Activated CD4-positive, alpha-beta memory T cell treated with anti-CD3 and anti-CD28 coated beads for 36 hours (primary cell): ENCODE measurements at places on chromosomes 2 and 18. TPM values are rescaled to one million over a fixed set of nuclear protein-coding genes. Genes with fewer than 3 reads are reported as not detected.

GRCh38 chr2:26640781-26641564, at the start of gene CIB4:
Gene CIB4 (minus strand): TSS chr2:26641366. CDS start chr2:26641314, 52 bp downstream.
- H3K36me3 ChIP-seq: no peaks in the 10 kb centered on the region
- H3K27ac ChIP-seq: no peak within 1 kb of the TSS
- no peaks in the 10 kb centered on the region for H3K4me1 ChIP-seq
- H3K27me3 ChIP-seq: peaks cover 24% of the 10 kb centered on the region
- no peak for DNase-seq
- no peak within 1 kb of the TSS for H3K4me3 ChIP-seq

- no peak overlapping the region for H3K27ac ChIP-seq
- DNase-seq: no peak
- no peaks in the 10 kb centered on the region for H3K4me1 ChIP-seq
Measured at GRCh38 chr2:236805800-236806531, 236.3 kb downstream of the ACKR3 start.

- no peak overlapping the region for H3K4me3 ChIP-seq
- DNase-seq: no peak
- H3K27ac ChIP-seq: no peak overlapping the region
Measured at GRCh38 chr2:219323434-219323833, 9.1 kb downstream of the RESP18 start.

GRCh38 chr18:79402977-79403722, 7.4 kb downstream of the NFATC1 start:
- H3K36me3 ChIP-seq: peaks cover 61% of the 10 kb centered on the region
- DNase-seq: peak; percentile 48
- H3K27ac ChIP-seq: peak overlapping the region; percentile 94

DNA sequence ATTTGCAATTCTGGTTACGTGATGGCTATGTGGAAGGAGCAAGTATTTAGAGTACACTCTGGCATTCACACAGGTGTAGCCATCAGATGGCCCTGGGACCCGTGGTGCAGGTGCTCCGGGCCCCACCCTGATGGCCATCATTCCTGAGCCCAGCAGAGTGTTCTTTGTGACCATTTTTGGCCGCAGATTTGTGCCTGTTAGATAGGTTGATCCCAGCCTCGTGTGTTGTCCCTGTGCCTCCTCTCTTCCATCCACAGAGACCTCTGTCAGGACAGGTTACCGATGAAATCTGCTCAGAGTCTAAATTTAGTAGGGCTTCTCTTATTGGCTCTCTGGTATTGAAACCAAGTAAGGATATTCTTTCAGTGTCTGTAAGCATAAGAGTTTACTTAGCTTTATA, 33.9 kb downstream of the MAPRE2 start:
- no peaks in the 10 kb centered on the region for H3K27me3 ChIP-seq
- no peak for DNase-seq
- H3K4me3 ChIP-seq: no peak overlapping the region
- peaks cover 22% of the 10 kb centered on the region for H3K36me3 ChIP-seq
- H3K4me1 ChIP-seq: peaks cover 42% of the 10 kb centered on the region
- no peak overlapping the region for H3K27ac ChIP-seq

- no peaks in the 10 kb centered on the region for H3K36me3 ChIP-seq
- peaks cover 15% of the 10 kb centered on the region for H3K4me1 ChIP-seq
- no peak overlapping the region for H3K4me3 ChIP-seq
- H3K27ac ChIP-seq: no peak overlapping the region
- DNase-seq: no peak
Measured at GRCh38 chr2:16640867-16641266, 24.8 kb downstream of the CYRIA start.

DNA sequence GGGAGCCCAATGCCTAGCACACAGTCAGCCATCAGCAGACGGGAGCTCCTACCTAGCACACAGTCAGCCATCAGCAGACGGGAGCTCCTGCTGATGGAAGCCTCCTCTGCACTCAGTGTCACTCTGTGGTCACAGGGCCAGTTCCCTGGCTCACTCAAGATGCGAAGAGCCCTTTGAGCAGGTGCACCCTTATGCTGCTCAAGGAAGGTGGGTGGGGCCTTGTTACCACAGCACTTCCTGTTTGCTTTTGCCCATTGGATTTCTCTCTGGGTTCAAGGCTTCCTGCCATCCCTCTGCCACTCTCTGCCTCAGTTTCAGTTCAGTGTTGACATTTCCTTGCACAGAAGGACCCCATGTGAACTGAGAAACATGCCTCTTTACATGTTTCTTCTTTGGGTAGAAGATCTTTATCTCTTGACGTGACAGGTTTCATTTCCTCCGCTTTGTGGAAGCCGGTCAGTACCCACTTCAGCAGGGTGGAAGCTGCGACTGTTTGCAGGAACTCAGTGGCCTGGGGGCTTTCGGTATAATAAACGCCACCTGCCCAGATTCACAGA, 11.6 kb downstream of the TRIB2 start:
- H3K27me3 ChIP-seq: no peaks in the 10 kb centered on the region
- DNase-seq: peak; percentile 78
- H3K4me3 ChIP-seq: peak overlapping the region; percentile 46
- peaks cover 83% of the 10 kb centered on the region for H3K4me1 ChIP-seq
- H3K36me3 ChIP-seq: peaks cover 7% of the 10 kb centered on the region
- H3K27ac ChIP-seq: peak overlapping the region; percentile 70

GRCh38 chr2:71101656-71102055, 28.4 kb downstream of the MCEE start:
- no peaks in the 10 kb centered on the region for H3K4me1 ChIP-seq
- H3K27ac ChIP-seq: no peak overlapping the region
- no peaks in the 10 kb centered on the region for H3K36me3 ChIP-seq
- H3K27me3 ChIP-seq: no peaks in the 10 kb centered on the region
- no peak overlapping the region for H3K4me3 ChIP-seq

The FRZB gene
- not detected for total RNA-seq
